ENCODE measurements at places on chromosomes 3 and 15. TPM values are rescaled to one million over a fixed set of nuclear protein-coding genes. Genes with fewer than 3 reads are reported as not detected.

The SNTN gene
- not detected for total RNA-seq

The IL20RB gene
- total RNA-seq, result 1.5 TPM

The SEC62 gene
- total RNA-seq, result 69.8 TPM

The TMEM108 gene
- total RNA-seq, result not detected

The PLA2G4D gene
- total RNA-seq, result not detected

The RHCG gene
- total RNA-seq, result not detected

The MYRIP gene
- not detected for total RNA-seq

The TMC3 gene
- not detected for total RNA-seq

The CCDC13 gene
- 0.46 TPM for total RNA-seq

The CACNA2D3 gene
- not detected for total RNA-seq

The GOLGA8G gene
- not detected for total RNA-seq

The EBLN2 gene
- total RNA-seq, result 7.4 TPM

The FGF7 gene
- total RNA-seq, result not detected

The ZNF860 gene
- total RNA-seq, result not detected

The LINGO1 gene
- not detected for total RNA-seq
